ENCODE measurements at places on chromosomes 3 and 15.

DNA sequence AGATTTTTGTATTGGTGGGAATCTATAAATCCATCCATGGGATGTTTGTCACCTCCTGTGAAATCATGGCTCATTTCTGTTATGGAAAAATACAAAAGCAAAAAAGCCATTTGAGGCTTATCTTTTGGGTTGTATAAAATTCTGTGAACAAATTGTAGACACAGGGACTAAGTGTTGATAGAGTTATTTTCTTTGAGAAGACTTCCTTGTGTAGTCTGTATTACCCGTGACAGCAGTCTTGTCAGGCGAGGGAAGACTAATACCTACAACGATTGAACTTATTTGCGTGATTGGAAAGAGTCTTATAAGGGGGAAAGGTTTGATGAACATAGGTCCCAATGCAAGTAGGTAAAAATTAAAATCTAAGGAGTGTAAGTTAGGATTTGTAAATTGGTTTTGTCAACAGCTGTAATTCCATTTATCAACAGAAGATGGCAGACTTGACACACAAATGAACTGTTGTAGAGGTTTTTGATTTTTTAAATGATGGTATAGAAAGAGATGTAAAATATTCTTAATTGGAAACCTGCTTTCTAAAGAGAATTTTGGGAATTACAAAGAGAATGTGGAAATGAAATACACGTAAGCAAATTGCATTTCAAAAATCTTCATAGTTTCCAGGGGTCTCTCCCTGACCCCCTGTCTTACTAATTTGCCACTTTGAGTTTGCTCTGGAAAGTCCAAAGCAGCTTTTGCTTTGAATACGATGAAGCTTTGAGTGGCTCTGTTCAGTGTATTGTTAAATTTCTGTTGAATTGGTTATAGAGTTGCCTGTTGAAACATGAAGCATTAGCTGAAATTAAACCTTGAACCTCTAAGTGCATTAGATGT lies 33.2 kb downstream of the SLC25A26 start:
- peak; percentile 27 for DNase-seq

- DNase-seq = no peak
Observed at GRCh38 chr15:61118885-61119284, 110.2 kb downstream of the RORA start.

- no peak for DNase-seq
Observed at GRCh38 chr3:33652736-33653135, 65.3 kb downstream of the CLASP2 start.

DNA sequence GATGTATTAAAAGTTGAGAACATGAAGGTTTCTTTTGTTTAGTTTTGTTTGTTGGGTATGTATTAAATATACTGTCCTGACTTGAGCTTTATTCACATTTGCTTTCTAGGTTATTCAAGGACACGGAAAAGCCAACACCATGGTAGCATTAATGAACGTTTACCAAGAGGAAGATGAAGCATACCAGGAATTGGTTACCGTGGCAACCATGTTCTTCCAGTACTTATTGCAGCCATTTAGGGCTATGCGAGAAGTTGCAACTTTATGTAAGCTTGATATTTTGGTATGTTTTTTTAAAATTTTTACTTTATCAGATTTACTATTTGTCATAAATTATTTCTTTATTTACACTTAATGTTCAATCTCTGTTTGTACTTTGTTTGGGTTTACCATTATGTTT lies 3.6 kb downstream of the WHAMM start:
- DNase-seq = no peak

DNA sequence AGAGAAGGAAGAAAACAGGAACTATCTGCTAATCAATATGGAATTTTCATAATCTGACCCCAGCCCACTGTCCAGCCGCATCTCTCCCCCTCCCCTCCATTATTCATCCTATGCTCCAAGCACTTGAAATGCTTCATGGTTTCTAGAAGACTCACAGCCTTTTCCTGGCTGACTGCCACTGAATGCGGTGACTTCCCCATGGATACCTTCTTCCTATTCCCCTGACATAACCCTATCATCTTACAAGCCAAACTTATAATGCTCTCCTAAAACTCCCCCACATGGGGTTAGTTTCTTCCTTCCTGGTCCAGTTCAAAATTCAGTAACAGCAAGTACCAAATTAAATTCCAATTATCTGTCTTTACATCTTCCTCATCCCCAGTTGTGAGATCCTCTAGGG lies 31.2 kb upstream of the PTX3 start:
- no peak for DNase-seq

DNA sequence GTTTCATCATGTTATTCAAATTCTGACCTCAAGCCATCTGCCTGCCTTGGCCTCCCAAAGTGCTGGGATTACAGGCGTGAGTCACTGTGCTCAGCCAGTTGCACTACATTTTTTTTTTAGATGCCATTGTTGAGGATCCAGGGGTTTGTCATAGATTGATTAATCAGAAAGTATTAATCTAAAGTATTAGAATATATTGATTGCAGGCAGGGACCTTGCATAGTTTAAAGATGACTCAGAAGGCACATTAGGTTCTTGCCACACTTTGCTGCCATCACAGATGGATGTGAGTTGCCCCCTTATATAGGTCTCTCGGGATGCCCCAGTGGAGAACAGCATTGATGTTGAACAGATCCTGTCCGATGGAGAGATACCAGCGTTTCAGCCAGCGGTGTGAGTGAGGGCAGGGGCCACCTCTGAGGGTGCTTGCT lies 41.1 kb downstream of the IGF1R start:
- DNase-seq = no peak

GRCh38 chr15:43702174-43702573 lies 8.5 kb downstream of the CKMT1A start:
- no peak for DNase-seq

DNA sequence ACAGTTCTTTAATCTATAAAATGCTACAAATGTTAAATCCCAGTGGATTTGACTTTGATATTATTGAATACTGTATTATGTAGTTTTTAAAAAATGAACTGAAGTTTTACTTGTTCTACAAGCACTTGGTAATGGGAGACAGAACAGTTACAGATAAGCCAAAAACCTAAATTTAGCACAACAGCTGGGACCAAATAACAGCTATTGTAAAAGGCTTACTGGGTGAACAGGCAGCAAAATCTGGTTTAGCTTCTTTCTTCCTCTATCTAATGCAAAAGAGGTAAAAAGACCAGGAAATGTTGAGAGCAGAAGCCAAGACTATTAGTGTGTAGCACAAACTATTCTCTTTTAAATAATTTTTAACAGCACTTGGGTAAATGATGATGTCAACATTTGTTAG lies 1.6 kb upstream of the ATOSA start:
- peak; percentile 48 for DNase-seq

DNA sequence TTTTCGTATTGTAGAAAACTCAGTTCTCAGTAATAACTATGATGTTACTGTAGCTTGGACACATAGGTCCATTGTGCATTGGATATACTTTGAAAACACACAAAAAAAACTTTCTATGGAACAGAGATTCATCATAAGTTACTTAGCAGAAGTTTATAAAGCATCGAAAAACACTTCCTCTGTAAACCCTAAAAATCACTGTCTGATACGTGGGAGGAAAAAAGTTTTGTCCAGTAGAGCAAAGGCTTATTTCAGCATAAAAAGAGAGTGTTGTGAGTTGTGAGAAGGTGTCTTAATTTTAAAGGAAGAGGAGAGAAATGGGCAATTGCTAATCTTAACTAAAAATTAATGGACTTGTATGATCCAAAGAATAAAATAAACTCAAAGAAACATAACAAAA lies 64.8 kb downstream of the OSTN start:
- DNase-seq = no peak

GRCh38 chr3:75294124-75294523 lies 370.0 kb upstream of the FRG2C start:
- DNase-seq = peak; percentile 5

DNA sequence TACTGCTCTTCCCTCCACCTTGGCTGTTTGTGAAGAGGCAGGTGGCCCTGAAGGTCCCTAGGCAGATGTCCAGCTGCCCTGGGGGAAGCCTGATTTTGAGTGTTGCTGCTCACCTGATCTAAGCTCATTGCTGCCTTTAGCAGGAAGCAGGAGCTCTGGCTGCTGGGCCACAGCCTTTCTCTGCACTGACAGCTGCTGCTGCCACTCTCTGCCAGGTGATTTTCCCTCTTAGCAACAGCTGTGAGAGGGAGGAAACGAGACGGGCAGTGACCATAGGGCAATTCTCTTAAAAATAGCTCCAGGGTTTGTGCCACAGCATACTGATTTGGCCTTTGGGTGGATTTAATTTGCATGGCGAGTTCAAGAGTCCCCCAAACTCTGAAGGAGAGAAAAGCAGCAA lies 415.8 kb upstream of the SEMA6D start:
- DNase-seq = peak; percentile 77

GRCh38 chr15:43406189-43406588 lies 35.3 kb downstream of the TUBGCP4 start:
- no peak for DNase-seq

- DNase-seq = no peak
Observed at GRCh38 chr3:69197922-69198530, 75.6 kb upstream of the LMOD3 start.

DNA sequence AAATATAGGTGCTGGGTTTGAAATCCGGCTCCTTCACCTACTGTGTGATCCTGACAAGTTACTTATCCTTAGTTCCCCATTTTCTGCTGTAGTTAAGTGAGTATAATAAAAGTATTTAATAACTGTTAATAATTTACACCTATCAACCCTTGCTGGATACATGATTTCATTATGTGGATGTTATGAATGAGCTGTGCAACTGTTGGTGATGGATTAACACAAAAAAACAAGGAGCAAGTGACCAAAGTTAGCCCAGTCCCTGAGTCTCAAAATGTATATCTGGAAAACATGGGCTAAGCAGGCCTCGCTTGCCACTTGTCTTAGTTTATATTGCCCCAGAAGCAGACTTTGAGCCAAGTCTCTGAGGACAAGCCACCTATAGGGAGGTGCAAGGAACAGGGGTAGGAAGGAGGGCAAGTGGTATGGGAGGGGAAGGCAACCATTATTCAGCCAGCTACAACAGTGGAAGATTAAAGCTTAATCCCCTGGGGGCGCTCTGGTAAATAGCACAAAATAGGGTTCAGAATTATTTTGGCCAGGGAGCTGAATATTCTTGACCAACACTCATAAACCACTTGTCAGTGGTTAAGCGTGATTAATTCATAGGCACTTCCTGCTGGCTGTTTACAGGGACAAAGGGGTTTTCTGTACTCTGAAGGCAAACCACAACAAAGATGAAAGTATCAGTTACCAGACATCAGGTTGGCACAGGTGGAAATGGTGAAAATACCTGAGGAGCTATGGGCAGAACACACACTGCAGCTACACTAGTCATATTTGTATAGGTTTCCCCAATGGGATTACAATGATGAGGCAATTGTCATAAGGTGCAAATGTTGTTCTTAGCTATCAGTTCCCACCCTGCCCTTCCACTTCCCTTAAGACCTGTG lies 76.2 kb downstream of the TRIM42 start:
- DNase-seq = peak; percentile 67

GRCh38 chr3:135756106-135756668 lies 209.3 kb upstream of the PPP2R3A start:
- no peak for DNase-seq

GRCh38 chr3:124768812-124769211 lies 38.6 kb downstream of the UMPS start:
- peak; percentile 45 for DNase-seq

GRCh38 chr3:126158016-126158911 lies 22.1 kb downstream of the ALDH1L1 start:
- no peak for DNase-seq

GRCh38 chr3:194691481-194692283 lies 6.0 kb downstream of the FAM43A start:
- DNase-seq = no peak

- DNase-seq = no peak
Observed at GRCh38 chr3:151305060-151305774, 11.4 kb downstream of the GPR87 start.

DNA sequence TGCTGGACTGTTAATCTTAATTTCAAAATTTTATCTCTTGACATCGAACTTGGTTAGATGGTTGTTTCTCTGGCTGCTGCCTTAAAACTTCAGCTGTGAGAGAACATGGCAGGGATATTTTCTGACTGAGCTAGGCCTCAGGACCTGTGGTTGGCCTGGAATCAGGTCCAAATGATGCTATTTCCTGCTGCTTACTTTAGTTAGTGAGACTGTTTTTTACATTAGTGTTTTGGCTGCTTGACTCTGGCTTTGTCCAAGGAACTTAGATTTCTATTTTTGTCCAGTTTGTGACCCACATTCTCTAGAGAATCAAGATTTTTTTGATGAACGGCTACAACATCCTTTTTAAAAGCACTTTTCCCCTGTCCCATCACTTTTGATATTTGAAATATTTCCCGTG lies 497.9 kb upstream of the SGO1 start:
- DNase-seq = no peak

DNA sequence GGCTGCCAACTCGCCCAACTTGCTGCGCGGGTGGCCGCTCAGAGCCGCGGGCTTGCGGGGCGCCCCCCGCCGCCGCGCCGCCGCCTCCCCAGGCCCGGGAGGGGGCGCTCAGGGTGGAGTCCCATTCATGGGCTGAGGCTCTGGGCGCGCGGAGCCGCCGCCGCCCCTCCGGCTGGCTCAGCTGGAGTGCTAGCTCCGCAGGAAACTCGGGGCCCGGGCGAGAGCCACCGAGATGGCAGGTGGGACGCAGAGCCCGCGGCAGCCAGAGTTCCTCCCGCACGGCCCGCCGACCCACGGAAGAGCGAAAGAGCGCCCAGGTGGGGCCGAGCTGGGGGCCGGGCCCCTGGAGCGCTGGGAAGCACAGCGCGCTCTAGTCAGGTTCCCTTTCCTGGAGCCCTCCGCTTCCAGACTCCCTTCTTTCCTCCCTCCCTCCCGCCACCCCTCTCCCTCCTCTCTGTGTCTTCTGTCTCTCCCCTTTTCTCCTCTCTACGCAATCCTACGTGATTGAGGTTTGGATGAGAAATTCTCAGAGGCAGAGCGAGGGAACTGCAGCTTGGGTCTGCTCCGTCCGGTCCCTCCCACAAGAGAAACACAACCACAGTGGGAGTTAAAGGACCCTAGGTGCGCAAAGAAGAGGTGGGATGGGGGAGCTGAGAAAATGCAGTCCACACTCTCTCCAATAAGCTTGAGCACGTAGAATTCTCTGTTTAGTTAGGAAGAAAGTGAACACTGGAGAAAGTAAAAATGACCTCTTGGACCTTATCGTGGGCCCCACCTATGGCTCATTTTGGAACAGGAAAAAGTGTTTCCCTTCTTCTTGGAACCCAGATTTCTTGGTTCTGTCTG lies 317.3 kb downstream of the FGF12 start:
- no peak for DNase-seq

DNA sequence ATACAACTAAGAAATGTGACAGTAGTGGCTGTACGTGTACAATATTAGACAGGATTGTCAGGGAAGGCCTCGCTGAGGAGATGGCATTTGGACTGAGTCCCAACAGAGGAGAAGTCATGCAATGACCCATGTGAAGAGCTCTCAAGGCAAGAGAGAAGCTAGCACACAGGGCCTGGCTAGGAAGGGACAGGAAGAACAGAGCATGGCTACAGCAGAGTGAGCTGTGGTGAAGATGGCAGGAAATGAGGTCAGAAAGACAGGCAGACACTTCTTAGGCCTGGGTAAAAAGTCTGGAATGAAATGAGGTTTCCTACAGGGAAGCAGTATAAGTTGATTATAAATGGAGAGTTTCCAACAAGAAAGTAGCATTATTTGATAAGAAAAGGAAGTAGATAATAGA lies 33.2 kb upstream of the LEKR1 start:
- no peak for DNase-seq
